ENCODE measurements at places on chromosomes 7 and 10.

- no peak for DNase-seq
Measured at GRCh38 chr7:43630482-43630881, 47.6 kb downstream of the STK17A start.

DNA sequence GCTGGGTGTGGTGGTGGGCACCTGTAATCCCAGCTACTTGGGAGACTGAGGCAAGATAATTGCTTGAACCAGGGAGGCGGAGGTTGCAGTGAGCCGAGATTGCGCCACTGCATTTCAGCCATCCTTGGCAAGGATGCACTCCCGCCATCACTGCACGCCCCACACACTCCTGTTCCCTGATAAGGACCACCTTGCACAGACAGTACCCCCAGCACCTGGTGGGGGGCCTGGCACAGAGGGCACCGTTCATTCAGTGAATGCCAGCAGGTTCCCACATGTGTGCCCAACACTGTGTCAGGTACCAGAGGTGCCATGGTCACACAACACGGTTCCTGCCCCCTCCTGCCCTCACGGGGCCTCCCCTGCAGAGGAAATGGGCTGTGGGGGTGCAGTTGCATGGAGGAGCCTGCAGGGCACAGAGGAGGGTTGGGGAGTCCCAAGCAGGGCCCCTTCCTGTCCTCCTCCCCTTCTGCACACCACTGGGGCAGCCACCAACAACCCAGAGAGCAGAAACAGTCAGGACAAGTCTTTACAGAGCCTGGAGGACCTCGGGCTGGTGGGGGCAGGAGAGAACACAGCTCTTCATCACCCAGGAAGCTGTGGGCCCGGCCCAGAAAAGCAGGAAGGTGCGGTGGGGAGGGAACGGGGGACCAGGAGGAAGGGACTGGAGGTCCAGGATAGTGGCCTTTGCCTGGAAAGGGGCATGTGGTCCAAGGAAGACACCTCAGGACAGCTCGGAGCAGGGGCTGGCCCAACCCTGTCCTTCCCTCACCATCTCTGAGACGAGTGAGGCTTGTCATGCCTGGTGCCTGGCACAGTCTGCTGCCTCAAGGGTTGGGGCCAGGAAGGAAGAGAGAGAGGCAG, 7.1 kb downstream of the CRYGN start:
- no peak for DNase-seq

GRCh38 chr7:91953618-91954017, 13.0 kb downstream of the AKAP9 start:
- DNase-seq = no peak

DNA sequence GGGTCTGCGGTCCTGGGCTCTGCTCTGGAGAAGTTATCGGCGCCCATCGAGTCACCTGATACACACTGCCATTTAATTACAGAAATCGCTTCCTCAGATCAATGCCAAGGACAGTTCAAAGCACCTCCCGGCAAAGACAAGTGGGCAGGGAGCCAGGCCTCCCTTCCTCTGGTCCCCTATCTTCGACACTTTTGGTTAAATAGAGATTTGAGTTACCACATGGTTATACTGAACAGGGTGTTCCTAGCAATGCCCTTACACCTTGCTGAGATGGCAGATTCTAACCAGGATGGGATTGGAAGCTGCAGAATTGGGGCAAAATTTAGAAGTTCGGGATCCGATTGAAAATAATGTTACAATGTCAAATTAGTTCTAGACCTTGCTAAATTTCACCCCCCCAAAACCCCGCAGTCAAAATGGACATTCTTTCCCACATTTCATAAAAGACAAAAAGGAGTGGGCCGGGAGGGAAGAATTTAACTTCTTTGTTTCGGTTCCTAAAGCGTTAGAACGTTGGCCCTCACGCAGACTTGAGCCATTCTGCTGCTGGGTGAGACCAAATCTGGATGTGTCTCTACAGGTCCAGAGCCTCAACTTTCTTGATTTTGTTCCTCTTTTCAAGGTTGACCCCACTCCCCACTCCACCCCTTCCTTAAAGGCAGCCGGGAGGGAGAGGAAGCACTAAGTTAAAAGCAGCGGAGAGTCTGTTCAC, 2.2 kb upstream of the DLX5 start:
- no peak for DNase-seq

DNA sequence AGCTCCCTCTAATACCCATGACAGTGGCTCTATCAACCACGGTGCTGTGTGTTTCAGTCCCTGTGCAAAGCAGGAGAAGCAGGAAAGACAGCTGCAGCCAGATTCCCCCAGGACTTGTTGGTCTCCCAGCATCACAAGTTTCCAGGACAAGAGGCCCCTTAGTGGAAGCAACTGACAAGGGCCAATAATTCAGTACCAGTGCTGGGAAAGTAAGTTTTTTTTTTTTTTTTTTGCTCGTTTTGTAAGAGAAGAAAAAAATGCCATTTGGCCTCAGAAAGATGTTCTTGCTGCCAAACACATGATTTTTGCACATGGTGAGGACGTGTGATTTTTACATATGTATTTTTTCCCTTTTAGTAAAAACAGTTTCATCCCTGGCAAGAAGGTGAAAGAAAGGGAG, 284.2 kb upstream of the ZMIZ1 start:
- no peak for DNase-seq

DNA sequence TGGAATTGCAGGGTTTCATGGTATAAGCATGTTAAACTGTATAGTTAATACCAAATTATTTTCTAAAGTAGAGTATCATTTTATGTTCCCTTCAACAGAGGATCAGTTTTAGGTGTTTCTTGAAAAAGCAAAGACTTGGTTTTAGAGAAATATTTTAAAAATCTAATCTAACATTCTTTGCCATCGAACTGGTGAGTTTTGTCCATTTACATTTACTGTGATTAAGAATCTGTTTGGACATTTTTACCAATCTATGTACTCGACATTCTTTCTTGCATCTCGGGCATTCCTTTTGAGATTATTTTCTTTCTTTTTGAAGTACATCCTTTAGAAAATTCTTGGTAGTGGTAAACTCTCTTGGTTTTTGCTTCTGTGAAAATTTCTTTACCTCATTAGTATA, 114.7 kb upstream of the FAM133B start:
- no peak for DNase-seq
